Psoas muscle (tissue), 8 donors: ENCODE measurements at places on chromosomes 2 and 18. TPM values are rescaled to one million over a fixed set of nuclear protein-coding genes. Genes with fewer than 3 reads are reported as not detected.

DNA sequence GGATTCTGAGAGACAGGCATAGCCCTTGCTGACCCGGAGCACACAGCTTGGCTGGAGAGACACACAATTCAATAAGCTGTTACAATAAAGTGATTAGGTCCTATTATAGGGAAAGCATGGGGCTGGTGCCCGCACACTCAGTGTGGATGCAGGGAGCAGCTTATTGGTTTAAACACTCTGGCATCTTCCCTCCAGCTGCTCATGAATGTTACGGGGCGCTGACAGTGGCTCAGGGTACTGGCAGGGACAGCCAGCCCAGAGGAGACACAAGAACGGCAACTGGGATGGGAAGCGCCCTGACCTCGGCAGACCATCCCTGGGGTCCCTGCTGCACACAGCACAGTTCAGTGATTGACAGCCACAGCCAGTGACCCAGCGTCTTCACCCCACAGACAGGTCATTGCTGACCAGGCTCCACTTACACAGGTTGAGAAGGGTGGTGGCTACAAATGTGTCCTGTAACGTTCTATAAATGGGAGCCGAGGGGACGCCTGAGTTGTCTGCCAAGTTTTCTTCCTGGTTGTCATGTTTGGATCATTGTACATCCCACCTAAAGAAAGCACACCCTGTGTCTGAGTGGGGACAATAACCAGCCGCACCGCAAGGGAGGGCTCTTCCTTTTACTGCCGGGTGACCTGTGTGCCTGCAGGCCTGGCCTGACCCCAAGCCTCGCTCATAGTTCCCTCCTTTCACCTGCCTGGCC lies 60.3 kb downstream of the SH3BP4 start:
- H3K27me3 ChIP-seq = no peaks in the 10 kb centered on the region
- H3K36me3 ChIP-seq = no peaks in the 10 kb centered on the region
- H3K4me3 ChIP-seq = no peak overlapping the region
- DNase-seq = no peak
- peak overlapping the region; percentile 41 for H3K27ac ChIP-seq

DNA sequence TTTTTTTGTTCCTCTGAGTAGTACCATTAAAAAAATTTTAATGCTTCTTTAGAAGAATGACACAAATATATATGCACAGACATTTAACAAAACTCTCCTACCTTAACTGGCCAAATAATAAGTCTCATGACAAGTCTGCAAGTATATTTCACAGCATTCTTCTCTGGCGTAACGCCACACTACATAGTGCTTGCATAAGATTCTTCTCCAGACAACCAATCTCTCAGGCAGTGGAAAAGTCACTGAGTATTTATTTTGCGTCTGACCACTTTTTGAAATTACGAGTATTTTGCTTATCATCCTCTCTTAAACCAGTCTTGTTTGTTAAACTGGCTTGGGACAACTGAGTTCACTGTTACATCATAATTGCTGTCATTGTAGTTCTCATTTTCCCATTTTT lies 749.2 kb downstream of the ADCYAP1 start:
- H3K4me3 ChIP-seq = no peak overlapping the region
- DNase-seq = no peak
- no peaks in the 10 kb centered on the region for H3K36me3 ChIP-seq
- no peak overlapping the region for H3K27ac ChIP-seq
- H3K4me1 ChIP-seq = no peaks in the 10 kb centered on the region
- H3K27me3 ChIP-seq = no peaks in the 10 kb centered on the region

DNA sequence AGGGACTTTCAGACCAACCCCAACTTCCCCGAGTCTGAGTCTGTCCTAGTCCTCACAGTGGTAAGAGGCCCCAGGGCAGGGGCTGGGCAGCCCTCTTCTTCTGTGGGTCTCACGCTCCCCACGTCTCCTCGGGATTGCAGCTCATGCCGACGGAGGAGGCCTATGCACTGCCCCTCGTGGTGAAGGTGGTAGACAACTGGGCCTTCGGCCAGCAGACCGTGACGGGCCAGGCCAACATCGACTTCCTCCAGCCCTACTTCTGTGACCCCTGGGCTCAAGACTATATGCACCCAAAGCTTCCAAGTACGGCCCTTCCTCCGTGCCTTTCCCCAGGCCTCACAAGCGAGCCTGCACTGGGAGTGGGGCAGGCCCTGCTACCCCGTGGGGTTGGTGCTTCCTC lies 44.3 kb downstream of the LMAN2L start:
- no peak for DNase-seq
- H3K27me3 ChIP-seq = no peaks in the 10 kb centered on the region
- no peak overlapping the region for H3K27ac ChIP-seq
- no peaks in the 10 kb centered on the region for H3K4me1 ChIP-seq
- H3K4me3 ChIP-seq = no peak overlapping the region

DNA sequence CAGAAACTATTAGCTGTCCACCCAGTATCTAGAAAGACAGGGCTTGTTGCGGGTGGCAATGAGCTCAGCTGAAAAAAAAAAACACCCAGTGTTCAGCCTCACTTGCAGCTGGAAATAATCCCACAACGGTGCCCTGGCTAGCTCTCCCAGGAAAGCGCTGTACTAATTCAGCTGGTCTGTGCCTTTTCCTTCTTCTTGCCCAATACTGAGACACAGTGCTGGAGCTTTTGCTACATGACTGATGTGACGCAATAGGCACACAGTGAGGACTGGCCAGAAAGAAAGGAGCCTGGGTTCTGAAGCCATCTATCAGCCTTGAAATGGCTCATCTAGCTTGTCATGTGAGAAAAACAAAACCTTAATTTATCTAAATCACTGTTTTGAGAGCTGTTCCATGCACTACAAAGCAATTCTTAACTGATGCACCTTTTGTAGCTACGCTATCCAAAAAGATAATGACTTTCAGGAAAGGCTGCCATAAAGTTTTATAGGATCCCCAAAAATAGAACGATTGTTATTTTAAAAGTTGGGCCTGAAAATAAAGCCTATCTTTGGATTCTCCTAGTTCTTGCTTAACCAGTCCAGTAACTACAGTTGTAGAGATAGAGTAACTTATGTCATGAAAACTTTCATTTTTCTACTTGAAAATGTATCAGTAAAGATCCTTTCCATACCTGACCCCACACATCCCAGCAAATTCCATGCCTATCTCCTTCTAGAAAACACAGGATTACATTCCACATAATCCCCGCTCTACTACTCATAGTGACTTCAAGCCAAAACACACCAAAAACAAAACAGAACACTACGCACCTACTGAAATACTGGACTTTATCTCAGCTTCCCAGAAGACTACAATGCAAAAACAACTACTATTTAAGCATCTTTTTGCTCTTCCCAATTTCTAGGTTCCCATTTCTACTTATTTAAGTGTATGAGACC lies 15.9 kb downstream of the KIDINS220 start:
- peak; percentile 83 for DNase-seq
- no peak overlapping the region for H3K4me3 ChIP-seq
- no peaks in the 10 kb centered on the region for H3K27me3 ChIP-seq
- no peaks in the 10 kb centered on the region for H3K36me3 ChIP-seq
- H3K4me1 ChIP-seq = peaks cover 43% of the 10 kb centered on the region
- H3K27ac ChIP-seq = peak overlapping the region; percentile 74

- H3K36me3 ChIP-seq = no peaks in the 10 kb centered on the region
- no peak overlapping the region for H3K27ac ChIP-seq
- H3K4me3 ChIP-seq = no peak overlapping the region
- H3K27me3 ChIP-seq = no peaks in the 10 kb centered on the region
Observed at GRCh38 chr2:136306836-136307235, 188.9 kb upstream of the CXCR4 start.

DNA sequence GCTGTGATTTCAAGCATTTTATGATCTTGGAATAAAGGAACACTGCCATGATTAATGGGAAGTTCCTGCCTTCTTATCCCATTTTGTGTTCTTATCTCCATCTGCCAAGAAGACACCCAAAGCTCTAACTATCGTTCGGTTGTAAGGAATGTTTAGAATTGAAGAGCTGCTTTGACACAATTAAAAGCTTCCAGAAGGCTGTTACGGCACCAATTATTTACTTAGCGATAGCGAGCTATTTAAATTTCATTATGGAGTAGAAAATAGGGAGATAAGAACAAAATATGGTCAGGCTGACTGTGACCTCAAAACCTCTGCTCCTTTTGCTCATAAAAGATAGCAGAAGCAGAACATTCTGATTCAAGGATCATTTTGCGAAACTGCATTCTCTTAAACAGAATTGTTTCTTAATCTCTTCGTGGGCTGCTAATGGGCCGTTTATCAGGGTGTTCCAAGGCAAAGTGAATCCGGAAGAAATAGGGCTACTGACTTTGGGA lies 101.6 kb downstream of the SLC4A3 start:
- DNase-seq = no peak
- H3K27me3 ChIP-seq = no peaks in the 10 kb centered on the region
- no peak overlapping the region for H3K4me3 ChIP-seq
- H3K36me3 ChIP-seq = no peaks in the 10 kb centered on the region
- H3K27ac ChIP-seq = no peak overlapping the region

- H3K27me3 ChIP-seq = no peaks in the 10 kb centered on the region
- peaks cover 89% of the 10 kb centered on the region for H3K4me1 ChIP-seq
- H3K36me3 ChIP-seq = peaks cover 65% of the 10 kb centered on the region
- H3K4me3 ChIP-seq = peak overlapping the region; percentile 66
- DNase-seq = peak; percentile 45
- H3K27ac ChIP-seq = peak overlapping the region; percentile 89
Observed at GRCh38 chr2:217852555-217853211, 150.1 kb downstream of the TNS1 start.

- no peak overlapping the region for H3K4me3 ChIP-seq
- H3K27ac ChIP-seq = peak overlapping the region; percentile 87
- no peak for DNase-seq
- peaks cover 6% of the 10 kb centered on the region for H3K36me3 ChIP-seq
- H3K4me1 ChIP-seq = peaks cover 70% of the 10 kb centered on the region
- no peaks in the 10 kb centered on the region for H3K27me3 ChIP-seq
Observed at GRCh38 chr2:173153301-173153885, 77.7 kb downstream of the MAP3K20 start.

DNA sequence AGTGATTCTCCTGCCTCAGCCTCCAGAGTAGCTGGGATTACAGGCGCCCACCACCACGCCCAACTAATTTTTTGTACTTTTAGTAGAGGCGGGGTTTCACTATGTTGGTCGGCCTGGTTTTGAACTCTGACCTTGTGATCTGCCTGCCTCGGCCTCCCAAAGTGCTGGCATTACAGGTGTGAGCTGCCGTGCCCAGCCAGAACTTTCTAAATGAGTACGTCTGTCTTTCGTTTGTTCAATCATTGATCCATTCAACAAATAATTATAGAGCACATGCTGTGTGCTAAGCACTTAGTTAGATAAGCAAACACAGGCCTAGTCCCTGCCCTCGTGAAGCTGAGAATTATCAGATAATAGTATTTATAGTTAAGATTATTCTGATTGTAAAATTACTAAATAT lies 56.5 kb downstream of the TTC39C start:
- no peaks in the 10 kb centered on the region for H3K27me3 ChIP-seq
- no peaks in the 10 kb centered on the region for H3K36me3 ChIP-seq
- peaks cover 7% of the 10 kb centered on the region for H3K4me1 ChIP-seq

GRCh38 chr2:218960309-218961165 lies 1.1 kb downstream of the CDK5R2 start:
- peaks cover 6% of the 10 kb centered on the region for H3K4me1 ChIP-seq
- no peak for DNase-seq
- no peaks in the 10 kb centered on the region for H3K36me3 ChIP-seq
- H3K27me3 ChIP-seq = peaks cover 92% of the 10 kb centered on the region
- H3K4me3 ChIP-seq = no peak overlapping the region
- no peak overlapping the region for H3K27ac ChIP-seq

DNA sequence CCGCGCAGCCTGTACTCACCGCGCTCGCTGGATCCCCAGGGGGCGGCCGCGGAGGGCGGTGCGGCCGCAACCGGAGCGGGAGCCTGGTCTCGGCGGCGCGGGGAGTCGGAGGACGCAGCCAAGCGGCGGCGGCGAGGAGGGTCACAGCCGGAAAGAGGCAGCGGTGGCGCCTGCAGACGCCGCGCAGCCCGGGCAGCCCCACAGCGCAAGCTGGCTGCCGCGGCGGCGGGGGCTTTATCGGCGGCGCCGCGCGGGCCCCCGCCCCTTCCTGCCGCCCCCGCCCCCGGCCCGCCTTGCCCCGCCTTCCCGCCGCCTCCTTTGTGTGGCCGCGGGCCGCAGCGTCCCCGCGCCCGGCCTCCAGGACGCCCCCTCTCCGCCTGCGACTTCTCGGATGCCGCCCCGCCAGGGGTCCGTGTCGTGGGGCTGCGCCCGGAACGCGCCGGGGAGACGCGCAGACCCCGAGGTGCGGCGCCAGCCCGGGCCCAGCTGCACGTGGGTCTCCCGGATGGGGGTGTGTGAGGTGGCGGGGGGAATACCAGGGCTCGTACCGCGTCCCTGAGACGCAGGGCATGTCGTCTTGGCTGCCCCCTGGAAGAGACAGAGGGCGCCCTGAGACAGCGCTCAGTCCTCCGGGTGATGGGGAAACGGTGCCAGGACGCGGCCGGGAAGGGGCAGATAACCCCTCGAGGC lies at the start of gene SERPINE2:
Gene SERPINE2 (minus strand): TSS at position 207 of the 690 bp plus-strand sequence. CDS start 37,386 bp downstream, outside the sequence.
- H3K27me3 ChIP-seq = no peaks in the 10 kb centered on the region
- H3K4me1 ChIP-seq = peaks cover 5% of the 10 kb centered on the region
- peak; percentile 78 for DNase-seq
- no peaks in the 10 kb centered on the region for H3K36me3 ChIP-seq

- no peak for DNase-seq
- H3K36me3 ChIP-seq = no peaks in the 10 kb centered on the region
- no peaks in the 10 kb centered on the region for H3K27me3 ChIP-seq
Observed at GRCh38 chr2:173715441-173715840, 249.7 kb downstream of the SP3 start.

DNA sequence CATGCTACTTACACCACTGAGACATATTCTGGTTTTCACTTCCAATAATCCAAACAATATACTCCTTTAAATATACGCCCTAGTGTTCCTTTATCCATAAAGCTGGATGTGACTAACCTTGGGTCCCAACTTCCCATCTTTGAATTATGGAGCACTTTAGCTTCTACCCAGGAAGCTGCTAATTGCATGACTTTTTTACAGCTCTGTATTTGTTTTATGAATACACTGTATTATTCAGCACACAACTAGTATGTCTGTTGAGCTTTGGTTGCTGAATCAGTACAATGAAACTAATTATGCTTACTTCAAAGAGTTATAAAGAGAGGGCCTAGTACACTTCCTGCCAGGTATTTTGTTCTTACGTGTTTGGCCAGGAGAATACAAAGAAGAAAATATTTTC lies 118.5 kb downstream of the BAZ2B start:
- H3K36me3 ChIP-seq = peaks cover 4% of the 10 kb centered on the region
- H3K27me3 ChIP-seq = no peaks in the 10 kb centered on the region
- H3K27ac ChIP-seq = peak overlapping the region; percentile 54
- no peak overlapping the region for H3K4me3 ChIP-seq
- no peak for DNase-seq

- no peak for DNase-seq
- H3K27me3 ChIP-seq = no peaks in the 10 kb centered on the region
- H3K27ac ChIP-seq = no peak overlapping the region
- H3K36me3 ChIP-seq = no peaks in the 10 kb centered on the region
Observed at GRCh38 chr18:70384181-70384790, 95.4 kb downstream of the SOCS6 start.

The LIMS2 gene
- 20.9 TPM for total RNA-seq

The PARD3B gene
- 5.3 TPM for total RNA-seq

The KIF3C gene
- 1.3 TPM for total RNA-seq

The GCG gene
- total RNA-seq = not detected

The PPIG gene
- total RNA-seq = 39.1 TPM

The DES gene
- total RNA-seq = 14,594 TPM

The PLEKHH2 gene
- total RNA-seq = 0.37 TPM
